Psoas muscle (tissue), 8 donors: ENCODE measurements at places on chromosomes 16 and 17.

DNA sequence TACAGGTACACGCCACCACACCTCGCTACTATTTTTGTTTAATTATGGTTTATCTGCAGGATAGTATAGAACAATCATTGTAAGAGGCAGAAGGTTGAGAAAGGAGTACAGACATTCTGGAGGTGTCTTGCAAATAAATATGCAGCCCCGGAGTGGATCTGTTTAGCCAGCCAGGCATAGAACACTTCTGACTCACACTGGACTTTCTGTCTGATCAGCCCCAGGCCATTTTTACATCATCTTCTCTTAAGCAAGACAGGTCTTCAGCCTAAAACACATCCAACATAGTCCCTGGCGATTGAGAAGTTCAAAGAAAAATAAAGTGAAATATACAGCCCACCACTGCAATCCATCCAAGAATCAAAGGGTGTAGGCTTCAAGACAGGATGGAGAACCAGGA is 81.4 kb downstream of the XYLT1 start:
- DNase-seq = no peak

GRCh38 chr17:66791347-66791746 is 43.6 kb upstream of the CACNG5 start:
- DNase-seq = peak; percentile 61

DNA sequence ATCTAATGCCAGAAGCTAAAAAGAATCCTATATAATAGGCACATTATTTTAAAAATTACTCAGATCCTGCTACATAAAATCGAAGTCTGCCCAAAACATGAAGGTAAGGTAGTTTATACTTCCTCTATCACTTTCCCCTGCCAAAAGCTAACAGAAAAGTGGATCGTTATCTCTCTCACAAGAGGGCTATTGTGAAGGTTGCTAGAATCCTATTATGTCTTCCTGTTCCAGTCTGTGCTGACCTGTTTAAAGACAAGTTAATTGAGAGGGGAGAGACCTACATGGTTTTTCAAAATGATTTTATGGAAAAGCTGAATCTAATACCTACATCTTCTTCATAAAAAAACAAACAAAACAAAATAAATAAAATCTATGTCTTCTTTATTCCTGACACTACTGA is 1410.9 kb upstream of the CDH8 start:
- DNase-seq = no peak

- no peak for DNase-seq
These were observed 9.5 kb downstream of the KRT12 start for GRCh38 chr17:40857535-40857934.

GRCh38 chr17:81434072-81434471 is 38.8 kb downstream of the BAHCC1 start:
- DNase-seq = peak; percentile 61

DNA sequence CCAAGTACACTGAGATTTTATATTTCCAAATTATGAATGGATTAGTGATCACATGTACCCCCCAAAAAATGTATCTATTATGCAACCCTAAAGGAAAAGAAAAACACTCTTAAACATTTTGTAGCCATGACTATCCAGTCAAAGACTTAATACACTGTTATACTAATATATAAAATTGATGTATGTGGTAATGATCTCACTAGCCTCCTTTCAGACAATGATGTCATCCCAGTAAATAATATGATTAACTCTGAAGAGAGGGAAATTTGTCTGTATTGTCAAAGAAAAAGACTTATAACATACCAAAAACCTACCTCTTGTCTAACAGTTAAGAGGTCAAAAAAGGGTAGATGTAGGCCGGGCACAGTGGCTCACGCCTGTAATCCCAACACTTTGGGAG is 80.7 kb downstream of the USP32 start:
- no peak for DNase-seq

DNA sequence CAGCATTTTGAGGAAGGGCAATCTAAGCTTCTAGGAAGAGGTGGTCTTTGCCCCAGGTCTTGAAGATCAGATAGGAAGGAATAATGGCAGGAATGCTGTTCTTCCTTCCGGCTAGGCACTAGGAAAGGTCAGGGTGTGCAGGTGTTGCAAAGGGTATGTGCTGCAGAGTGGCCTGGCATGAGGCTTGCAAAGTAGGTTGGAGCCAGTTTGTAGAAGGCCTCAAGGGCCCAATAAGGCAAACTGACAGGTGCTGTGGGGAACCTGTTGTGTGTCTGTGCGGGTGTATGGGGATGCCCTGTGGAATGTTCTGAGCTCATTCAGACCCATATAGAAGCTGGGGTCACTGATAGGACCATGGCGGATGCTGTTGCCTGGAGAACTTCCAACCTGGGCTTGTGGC is 12.7 kb downstream of the MSI2 start:
- no peak for DNase-seq

- peak; percentile 44 for DNase-seq
These were observed 164.1 kb downstream of the CMIP start for GRCh38 chr16:81608523-81609209.

DNA sequence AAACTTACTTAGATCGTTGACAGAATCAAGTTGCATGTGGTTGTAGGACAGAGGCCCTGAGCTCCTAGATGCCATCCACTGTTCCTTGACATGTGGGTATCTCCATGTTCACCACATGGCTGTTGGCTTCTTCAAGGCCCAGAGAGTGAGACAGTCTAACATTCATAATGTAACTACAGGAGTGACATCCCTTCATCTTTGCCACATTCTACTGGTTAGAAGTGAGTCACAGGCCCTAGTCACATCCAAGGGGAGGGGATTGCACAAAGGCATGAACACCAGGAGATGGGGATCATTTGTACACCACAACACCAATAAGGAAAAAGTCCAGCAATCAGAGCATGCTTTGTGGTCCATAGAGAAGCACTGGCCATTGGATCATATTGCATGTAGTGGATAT is 56.6 kb downstream of the WSCD1 start:
- no peak for DNase-seq

DNA sequence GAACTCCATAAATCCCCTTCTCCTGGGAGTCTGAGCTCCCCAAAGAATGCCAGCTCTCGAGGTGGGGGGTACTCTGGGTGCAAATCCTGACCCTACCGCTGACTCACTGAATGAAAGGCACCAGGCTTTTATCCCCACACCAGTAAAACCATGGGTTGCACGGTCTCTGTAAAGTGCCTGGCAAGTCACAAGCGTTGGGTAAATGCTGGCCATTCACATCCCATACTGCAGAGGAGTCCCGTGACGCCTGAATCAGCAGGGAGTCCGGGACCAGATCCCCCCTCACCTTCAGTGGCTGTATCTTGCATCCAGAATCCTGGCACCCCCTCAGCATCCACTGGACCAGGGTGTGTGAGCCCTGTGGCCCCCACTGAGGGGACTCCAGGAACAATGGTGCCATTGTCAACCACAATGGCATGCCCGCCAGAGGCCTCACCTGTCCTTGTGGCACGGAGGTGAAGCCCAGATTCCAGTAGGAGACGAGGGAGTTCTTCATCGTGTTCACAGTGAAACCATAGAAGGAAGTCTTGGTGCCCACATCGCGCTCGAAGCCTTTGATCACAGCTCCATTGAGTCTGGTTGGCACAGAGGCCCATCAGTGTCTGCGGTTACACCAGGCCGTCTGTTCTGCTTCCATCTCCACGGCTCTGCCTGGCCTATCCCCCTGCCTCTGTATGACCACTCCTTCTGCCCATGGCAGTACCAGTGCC is 13.3 kb downstream of the ST6GALNAC2 start:
- no peak for DNase-seq

GRCh38 chr16:89617036-89617435 is 3.6 kb downstream of the DPEP1 start:
- DNase-seq = no peak

DNA sequence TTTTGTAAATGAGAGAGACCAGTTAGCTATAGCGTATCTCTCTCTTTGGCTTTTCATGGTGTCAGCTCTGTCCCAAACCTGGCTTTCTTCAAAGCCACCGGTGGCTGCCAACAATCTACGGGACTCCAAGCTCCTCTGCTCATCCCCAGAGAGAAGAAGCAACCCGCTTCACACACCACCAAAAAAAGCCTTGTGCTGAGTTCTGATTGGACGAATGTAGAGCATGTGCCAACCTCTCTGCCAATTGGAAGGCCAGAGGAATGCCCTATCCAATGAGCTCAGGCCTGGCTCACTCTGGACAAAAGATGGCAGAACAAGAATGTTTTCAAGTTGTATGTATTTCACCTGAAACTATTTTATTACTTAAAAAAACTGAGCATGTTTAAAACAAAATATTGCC is 202.4 kb downstream of the C16orf95 start:
- DNase-seq = no peak
